ENCODE measurements at places on chromosomes 13 and 19.
A peak's percentile ranks its signal among the peaks of the same experiment; 100 is the strongest.

DNA sequence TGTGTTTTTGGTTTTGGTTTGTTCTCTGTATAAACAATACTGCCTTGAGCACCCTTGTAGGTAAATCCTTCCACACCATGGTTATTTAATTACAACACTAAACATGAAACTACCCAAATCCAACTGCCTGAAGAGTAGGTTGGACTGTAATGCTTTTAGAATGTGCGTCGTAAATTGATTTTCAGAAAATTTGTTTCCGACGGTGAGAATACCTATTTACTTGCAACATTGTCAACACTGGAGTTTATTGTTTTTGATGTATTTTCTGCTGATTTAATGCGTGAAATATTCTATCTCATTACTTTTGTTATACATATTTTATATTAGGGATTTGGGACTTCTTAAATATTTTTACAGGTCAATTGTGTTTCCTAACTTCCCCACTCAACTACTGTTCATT, 48.2 kb downstream of the ADGRE1 start:
- DNase-seq, result no peak

- peak; percentile 85 for DNase-seq
Observed at GRCh38 chr19:8208922-8209461, at the start of gene CERS4. Gene CERS4, plus strand, starts transcription at chr19:8209370. Its CDS starts 41,707 bp downstream, at chr19:8251077.

GRCh38 chr13:30047154-30047874, 196.9 kb upstream of the UBL3 start:
- DNase-seq, result no peak

DNA sequence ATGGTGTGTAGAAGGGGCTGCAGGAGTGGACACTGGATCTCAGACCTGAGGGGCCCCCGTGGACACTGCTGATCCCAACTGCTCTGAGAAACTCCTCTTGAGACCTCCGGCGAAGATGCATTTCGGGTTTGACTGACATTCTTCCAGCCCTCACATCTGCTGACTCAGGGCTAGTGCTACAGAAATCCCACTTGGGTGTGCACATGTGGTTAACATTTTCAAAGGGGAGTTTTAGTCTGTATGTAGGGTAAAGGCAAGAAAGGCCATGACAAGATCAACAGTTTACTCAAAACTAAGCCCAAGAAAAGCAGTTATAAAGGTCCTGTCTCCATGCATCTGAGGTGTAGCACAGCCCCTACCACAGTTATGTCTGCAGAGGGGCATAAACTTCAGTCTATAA, 31.2 kb downstream of the DLEU7 start:
- no peak for DNase-seq

DNA sequence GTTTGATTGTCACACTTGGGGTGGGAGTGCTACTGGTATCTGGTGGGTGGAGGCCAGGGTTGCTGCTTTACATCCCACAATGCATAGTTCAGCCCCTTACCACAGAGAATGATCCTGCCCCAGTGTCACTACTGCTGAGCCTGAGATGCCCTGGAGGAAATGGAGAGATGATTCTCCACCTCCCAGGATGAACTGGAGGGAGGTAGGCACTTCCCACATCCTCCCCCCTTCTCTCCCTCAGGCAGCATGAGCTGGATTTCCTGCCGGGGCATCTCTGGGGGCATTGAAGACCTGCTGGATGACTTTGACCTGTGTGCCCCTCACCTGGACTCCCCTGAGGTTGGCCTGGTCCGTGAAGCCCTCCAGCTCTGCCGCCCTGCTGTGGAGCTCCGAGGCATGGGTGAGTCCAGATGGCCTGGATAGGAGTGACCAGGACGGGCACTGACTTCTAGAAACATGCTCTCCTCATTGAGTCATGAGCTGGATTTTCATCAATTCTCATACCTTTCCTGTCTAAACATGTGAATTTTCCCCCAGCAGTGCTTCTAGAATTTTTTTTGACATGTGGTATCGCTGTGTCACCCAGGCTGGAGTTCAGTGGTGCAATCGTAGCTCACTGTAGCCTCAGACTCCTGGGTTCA, 45.3 kb downstream of the NWD1 start:
- DNase-seq, result no peak

- DNase-seq, result no peak
Observed at GRCh38 chr13:50078895-50079654, 63.8 kb downstream of the KCNRG start.
